ENCODE measurements at places on chromosomes 4 and X.

- no peak for DNase-seq
These were observed 71.0 kb downstream of the RELL1 start for GRCh38 chr4:37615059-37615719.

DNA sequence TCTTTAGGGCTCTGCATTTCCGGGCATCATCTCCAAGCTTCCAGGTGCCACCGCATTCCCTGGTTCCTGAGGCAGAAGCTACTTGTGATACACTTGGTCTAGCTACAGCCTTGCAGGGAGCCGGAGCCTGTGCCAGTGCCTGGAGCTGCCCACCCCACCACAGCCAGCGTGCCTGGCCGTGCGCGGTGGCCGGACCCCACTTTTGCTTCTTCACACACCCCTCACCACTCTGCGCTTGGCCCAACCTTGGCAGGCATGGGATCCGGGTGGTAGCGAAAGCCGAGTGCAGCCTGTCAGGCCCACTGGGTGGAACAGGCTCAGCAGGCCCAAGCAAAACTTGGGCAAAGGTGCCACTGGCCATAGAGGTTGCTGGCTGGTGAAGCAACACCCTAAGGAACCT lies 823.7 kb downstream of the GLUD2 start:
- DNase-seq: no peak

DNA sequence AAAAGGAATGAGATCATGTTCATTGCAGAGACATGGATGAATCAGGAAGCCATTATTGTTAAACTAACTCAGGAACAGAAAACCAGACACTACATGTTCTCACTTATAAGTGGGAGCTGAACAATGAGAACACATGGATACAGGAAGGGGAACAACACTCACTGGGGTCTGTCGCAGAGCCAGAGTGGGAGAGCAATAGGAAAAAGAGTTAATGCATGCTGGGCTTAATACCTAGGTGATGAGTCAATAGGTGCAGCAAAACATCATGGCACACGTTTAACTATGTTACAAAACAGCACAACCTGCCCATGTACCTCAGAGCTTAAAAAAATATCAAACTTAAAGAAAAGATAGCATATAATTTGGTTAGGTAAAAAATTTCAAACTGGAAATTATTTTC lies 281.4 kb downstream of the PABPC4L start:
- DNase-seq: no peak

GRCh38 chr4:109576462-109576861 lies 16.4 kb downstream of the MCUB start:
- no peak for DNase-seq

DNA sequence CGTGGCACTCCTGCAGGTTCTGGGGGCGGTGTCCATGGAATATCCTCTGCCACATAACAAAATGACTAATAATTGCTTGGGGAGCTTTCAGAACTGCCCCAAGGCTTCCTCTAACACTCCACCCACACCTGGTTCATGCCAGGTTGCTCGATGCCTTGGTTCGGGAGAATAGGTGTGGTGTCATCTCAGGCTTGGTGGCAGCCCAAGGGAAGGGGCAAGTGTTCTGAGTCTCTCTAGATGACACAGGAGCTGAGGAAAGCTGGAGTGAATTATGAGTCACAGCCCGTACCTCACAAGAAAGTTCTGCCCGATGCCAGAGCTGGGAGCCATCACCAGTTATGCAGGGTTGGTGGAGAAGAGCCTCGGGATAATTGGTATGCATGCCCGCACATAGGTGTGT lies 14.7 kb downstream of the FTSJ1 start:
- no peak for DNase-seq

GRCh38 chrX:42515939-42516338 lies 262.0 kb downstream of the PPP1R2C start:
- no peak for DNase-seq

- no peak for DNase-seq
These were observed 8.1 kb upstream of the NAAA start for GRCh38 chr4:75948822-75949444.

- DNase-seq: no peak
These were observed 7.0 kb upstream of the CDKN2AIP start for GRCh38 chr4:183437452-183437851.

- no peak for DNase-seq
These were observed 890.4 kb downstream of the SH3BGRL start for GRCh38 chrX:82092307-82092706.

DNA sequence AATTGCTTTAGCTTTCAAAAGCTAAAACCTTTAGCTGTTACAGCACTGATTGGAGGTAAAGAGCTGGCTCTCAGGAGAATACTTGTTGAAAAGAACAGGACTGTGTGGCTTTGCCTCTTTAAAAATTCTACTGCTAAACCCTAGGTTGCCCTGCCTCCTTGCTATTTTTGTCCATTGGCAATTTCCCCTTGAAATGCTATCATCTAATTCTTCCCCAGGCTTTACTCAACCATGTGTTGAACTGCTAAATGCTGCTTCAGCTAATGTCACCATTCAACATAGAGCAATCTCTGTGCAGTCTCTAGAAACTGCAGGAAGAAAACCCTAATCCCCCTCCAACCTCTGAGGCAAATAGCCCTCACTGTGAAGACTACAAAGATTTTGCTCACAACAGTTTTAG lies 203.7 kb upstream of the ARX start:
- no peak for DNase-seq
